ENCODE measurements at places on chromosomes 5 and 9. TPM values are rescaled to one million over a fixed set of nuclear protein-coding genes. Genes with fewer than 3 reads are reported as not detected.

- no peak for DNase-seq
Observed at GRCh38 chr9:89093201-89093975, 85.2 kb downstream of the SHC3 start.

IRX1 gene
- polyA plus RNA-seq, result 27.0 TPM

- DNase-seq, result no peak
Observed at GRCh38 chr9:18717759-18718158, 243.8 kb downstream of the ADAMTSL1 start.

DNA sequence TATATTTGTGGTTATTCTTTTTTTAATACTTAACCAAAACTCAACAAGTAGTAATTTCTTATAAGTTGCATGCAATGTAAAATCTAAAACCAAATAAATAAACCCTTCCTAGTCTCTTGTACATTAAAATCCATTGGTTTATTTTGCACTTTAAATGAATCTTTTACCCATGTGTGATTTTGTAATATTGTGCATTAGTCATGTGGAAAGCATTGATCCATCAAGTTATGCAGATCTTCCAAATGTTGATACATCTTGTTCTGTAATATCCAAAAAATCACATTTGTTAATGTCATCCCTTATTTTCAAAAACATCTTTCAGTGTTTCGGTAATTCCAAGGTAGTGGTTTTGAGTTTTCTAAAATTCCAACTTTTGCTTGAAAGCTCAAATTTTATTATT is 63.3 kb downstream of the CWC27 start:
- DNase-seq, result no peak

NUTM2G gene
- polyA plus RNA-seq, result 0.33 TPM

- no peak for DNase-seq
Observed at GRCh38 chr5:1010181-1010510, 1.5 kb downstream of the NKD2 start.

AK8 gene
- 3.4 TPM for polyA plus RNA-seq

DNA sequence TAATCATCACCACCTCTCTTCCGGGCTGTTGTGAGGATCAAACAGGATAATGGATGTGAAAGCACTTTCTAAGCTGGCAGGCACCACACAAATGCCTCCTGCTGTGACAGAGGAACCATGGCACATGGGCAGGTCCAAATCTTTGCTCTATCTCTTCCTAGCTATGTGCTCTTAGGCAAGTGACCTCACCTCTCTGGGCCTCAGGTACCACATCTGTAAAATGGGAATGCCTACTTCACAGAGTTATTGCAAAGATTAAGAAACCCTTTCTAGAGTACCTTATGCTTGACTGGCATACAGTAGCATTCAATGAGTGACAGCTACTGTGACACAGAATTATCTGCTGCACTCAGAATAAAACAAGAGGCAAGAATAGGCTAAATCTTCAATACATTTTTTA is 51.6 kb downstream of the CDK5RAP2 start:
- no peak for DNase-seq

CATSPER3 gene
- polyA plus RNA-seq, result 0.98 TPM

- DNase-seq, result peak; percentile 59
Observed at GRCh38 chr9:102237520-102237919, 499.1 kb upstream of the GRIN3A start.

DNA sequence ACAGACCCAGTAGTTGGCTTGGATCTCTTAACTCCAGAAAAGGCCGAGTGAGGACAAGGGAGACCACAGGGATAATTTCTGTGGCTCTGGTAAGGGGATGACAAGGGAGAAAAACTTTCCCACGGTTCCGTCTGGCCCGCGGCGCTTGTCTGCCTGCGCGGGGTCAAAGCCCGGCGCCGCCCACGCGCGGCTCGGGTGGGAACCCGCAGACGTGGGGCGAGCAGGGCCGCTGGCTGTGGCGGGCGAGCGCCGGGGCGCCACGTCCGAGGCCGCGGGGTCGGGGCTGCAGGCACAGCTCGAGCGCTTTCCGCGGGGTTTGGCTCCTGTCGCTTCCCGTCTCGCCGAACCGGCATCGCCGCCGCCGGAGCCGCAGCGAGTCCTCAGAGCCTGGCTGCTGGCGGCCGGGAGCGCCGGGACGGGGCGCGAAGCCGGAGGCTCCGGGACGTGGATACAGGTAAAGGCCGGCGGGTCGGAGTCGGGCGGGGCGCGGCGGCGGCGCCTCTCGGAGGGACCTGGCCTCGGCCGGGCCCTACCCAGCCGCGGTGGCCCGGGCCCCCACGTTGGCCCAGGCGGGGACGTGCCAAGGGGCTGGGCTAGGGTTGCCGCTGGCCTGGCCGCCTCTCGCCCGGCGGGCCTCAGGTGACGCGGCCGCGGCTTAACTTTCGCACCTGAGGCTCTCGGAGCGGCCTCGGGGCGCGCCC is at the start of gene RNF180:
Gene RNF180 (plus strand): TSS at position 344 of the 701 bp plus-strand sequence. CDS start 34,965 bp downstream, outside the sequence.
- DNase-seq, result peak; percentile 33

GRCh38 chr5:159616952-159617351 is 286.7 kb upstream of the IL12B start:
- no peak for DNase-seq

- no peak for DNase-seq
Observed at GRCh38 chr9:91253488-91253887, 108.2 kb downstream of the AUH start.

DNA sequence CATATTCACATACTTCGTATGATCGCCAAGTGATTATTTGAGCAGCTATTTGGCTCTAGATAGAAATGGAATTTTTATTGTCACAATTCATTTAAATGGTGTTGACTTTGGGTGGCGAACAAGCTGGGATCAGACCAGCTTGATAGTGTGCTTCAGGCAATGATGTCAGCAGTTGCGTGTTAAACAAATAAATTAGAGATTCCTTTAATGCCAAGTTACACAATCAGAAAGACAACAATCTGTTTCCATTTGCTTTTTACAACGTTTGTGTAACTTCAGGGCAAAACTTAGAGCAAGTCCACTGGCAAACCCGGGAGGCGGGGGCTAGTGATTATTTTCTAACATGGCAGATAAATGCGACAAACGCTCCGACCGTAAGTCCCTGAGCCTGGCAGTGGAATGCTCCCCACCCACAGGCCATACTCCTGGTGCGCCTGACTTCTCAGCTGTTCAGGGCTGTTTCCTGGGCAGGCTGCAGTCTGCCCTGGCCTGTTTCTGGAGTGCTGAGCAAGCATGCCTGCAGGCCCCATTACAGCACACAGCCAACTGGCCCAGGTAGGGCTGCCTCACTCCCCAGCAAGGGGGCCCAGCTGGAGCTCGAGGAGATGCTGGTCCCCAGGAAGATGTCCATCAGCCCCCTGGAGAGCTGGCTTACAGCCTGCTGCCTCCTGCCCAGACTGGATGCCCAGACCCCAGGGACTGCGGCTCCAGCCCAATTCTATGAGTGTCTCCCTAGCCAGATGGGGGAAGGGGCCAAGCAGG is 88.7 kb downstream of the BASP1 start:
- DNase-seq, result no peak

- DNase-seq, result no peak
Observed at GRCh38 chr5:38716516-38716915, 129.3 kb upstream of the OSMR start.

DNA sequence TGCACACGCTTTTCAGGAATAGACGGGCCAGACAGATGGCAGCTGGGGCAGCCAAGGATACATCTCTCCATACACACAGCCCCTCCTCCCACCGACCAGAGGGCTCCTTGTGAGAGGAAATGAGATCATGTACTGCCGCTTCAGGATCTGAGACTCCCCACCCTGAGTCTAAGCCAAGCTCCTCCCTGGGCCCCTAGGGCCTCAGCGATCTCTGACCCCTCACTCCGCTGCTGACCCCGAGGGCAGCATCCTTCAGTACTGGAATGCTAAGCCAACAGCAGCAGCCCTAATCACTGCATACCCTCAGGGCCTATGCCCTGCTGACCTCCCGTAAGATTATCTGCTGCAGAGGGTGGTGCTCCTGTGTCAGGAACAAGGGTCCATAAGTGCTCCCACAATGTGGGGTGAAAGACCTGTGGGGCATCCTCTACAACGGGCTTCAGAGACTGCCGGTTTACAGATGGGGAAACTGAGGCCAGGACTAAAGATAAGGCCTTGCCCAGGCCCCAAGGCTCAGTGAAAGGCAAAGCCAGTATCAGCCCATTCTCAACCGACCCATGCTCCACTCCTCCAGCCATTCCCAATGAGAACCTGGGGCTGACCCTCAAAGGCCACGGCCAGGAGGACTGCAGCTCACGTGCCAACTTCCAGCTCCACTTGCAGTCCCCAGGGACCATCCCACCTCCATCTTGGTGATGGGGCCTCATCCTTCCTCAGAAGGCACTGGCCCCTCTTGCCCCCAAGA is 37.5 kb downstream of the BICD2 start:
- no peak for DNase-seq

DNA sequence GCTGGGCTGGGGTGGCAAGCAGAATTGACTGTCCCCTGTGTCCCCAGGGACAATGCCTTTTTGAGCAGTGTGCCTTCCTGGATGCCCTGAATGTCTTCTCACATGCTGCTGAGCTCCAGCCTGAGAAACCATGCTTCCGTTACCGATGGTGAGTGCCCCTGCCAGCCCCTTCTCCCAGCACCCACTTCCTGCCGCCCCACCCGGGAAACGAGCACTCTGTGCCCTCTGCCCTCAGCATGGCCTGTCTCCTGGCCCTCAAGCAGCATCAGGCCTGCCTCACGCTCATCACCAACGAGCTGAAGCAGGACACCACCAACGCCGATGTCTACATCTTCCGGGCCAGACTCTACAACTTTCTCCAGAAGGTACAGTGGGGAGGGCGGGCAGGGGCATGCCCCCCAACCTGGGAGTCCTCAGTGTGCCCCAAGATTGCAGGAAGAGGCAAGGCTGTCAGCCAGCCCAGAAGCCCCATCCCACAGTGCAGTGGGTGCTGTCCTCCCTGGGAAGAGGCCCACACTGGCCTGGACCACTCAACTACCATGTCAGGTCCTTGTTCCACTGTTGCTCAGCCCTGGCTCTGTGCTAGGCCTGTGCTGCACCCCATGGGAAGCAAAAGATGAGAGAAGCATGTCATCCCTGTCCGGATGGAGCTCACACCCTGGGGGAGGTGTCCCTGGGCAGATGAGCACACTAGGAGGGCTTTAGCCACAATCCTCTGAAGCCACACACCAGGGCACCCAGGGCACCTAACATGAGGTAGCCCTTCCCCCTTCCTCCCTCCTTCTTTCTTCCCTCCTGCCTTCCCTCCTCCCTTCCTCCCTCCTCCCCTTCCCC is 4.4 kb downstream of the TTC16 start:
- DNase-seq, result no peak

FBXL7 gene
- polyA plus RNA-seq, result 28.7 TPM

PDGFRB gene
- 142 TPM for polyA plus RNA-seq

OMD gene
- 0.41 TPM for polyA plus RNA-seq

DNA sequence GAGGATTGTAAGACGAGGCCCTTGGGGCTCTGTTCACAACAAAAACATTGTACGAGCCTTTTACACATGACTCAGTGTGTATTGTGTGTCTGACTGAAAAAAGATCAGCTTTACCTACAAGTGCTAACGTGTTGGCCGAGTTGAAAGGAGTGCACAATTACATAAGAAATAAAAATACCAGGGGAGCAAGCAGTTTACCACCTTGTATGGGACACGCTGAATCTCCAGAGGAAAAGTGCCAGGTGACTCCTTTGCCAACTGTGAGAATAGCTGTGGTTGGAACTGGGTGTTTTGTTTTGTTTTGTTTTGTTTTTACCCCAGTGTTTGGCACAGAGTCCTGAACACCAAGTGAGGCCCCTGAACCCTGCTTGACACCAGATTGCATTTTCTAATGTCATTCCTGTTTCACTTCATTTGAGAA is 32.8 kb upstream of the ZSWIM6 start:
- DNase-seq, result no peak

RUSC2 gene
- polyA plus RNA-seq, result 16.7 TPM

DNA sequence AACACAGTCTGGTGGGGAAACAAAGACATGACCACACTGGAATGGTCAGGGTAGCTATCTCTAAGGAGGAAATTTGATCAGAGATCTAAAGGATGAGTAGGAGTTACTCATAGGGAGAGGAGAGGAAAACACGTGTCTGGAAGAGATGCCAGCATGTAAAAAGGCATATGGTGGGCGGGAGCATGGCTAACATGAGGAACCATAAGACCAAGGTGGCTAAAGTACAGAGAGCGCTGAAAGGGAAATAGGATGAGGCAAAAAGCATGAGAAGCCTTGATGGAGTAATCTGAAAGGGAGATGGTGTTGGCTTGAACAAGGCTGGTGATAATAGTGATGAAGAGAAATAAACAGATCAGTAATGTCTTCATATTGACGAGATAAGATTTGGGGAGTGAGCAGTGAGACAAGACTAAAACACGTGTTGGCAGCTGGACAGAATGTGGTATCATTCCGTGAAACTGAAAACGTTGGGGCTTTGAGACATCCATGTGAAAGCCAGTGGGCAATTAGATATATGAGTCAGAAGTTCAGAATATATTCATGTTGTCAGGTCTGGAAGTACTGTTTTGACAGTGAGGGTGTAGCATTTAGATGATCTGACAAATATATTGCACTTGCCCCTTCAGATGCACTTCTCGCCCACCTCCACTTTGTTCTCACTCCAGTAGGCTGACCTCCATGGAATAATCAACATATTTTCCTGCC is 209.1 kb upstream of the KCNN2 start:
- no peak for DNase-seq

WDR31 gene
- polyA plus RNA-seq, result 7.6 TPM

- no peak for DNase-seq
Observed at GRCh38 chr5:121949885-121950284, 11.9 kb upstream of the SRFBP1 start.

DNA sequence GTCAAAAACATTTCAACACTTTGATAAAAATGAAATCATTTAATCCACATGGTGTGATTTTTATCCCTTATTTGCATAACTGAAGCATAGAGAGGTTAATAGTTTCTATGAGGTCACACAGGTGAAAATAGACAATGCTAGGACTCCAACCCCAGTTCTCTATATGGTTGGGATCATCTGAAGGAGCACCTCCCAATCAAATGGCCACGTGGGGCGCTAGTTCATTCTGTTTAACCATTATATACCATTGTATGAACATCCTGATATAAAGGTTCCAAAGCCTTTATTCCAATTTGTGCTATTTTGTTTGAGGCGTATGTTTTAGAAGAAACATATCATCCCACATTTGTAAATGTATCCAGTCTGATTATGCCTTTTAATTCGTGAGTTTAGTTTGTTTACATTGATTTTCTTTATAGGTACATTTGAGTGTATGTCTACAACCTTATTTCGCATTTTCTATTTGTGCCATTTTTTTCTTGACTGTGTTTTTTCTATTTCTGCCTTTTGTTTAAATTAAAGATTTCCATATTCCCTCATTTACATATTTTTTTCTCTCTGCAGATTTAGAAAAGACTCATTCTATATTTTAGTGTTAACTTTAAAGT is 1092.0 kb downstream of the MAT2B start:
- DNase-seq, result no peak

- DNase-seq, result no peak
Observed at GRCh38 chr5:172668594-172669071, 27.6 kb downstream of the NEURL1B start.

DNA sequence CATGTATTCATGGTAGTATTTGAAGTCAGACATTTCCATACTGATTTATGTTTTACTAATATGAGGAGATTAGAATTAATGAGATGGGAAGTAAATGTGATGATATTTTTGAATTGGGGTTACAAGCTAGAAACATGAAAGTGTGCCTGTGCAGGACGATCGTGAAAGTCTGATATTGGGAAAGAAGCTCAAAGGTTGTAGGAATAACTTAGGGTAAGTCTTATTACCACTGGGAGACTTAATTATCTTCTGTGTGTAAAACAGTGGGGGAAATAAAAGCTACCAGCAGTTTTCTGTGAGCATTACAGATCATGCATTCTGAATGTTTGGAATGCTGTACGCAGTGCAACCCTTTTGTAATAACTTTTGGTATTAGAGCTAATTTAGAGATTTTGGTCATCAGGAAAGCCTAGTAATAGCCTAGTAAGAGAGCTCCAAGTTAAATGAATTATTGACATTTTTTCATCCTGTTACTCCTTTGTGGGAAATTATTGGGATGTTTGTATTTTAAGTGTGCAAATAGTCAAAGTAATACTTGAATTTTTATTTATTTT is 153.9 kb downstream of the PCSK5 start:
- no peak for DNase-seq
